ENCODE measurements at places on chromosomes 16 and 17.

DNA sequence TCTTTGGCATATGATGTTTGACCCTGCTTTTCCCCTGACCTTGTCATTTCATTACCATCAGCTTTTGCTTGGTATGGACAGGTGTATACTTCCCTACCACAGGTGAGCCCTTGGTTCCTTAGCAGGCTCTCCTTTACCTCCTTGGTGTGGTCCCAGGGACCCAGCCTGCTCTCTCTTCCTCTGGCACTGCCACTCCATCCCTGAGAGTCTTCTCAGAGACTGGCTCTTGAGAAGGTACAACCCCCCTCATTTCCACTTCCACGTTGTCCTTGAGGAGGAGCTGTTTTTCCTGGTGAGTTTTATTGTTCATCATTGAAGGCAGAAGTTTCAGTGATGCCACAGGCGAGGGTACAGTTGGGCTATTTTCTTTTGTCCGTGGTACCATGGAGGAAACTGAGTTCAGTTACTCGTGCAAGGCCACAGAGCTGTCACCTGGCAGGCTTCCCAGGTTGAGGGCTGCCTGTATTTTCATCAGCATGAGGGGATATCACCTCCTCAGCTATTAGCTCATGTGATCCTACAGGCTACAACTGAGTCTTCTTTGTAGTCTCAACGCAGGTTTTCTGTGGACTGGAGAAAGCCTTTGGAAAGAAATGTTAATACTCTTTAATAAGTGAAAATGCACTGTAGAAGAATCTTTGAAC, 52.3 kb downstream of the MSI2 start:
- no peak for DNase-seq

DNA sequence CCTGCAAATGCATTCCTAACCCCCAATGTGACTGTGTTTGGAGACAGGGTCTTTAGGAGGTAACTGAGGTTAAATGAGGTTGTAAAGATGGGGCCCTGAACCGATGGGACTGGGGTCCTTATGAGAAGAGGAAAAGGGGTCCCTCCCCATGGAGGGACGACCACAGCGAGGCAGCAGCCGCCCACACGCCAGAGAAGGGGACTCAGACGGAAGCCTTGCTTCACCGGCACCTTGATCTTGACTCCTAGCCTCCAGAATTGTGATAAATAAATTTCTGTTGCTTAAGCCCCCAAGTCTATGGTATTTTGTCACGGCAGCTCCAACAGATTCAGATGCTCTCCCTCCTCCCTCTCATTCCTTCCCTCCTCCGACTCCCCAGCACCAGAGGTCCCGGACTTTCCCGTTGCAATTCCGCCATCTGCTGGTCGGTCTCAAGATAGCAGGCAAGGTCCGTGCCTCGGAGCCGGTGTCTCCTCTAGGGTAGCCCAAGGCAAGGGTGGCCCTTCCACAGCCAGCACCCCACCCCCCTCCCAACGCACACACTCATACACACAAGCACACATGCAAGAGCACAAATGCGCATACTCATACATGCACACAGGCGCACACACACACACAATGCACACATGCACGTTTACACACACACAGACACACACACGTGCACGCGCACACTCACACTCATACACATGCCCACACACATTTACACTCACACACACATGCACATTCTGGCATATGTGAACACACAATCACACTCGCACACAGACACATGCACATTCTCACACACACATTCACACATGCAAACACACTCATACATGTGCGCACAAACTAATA, 23.1 kb upstream of the C16orf78 start:
- DNase-seq: peak; percentile 24

DNA sequence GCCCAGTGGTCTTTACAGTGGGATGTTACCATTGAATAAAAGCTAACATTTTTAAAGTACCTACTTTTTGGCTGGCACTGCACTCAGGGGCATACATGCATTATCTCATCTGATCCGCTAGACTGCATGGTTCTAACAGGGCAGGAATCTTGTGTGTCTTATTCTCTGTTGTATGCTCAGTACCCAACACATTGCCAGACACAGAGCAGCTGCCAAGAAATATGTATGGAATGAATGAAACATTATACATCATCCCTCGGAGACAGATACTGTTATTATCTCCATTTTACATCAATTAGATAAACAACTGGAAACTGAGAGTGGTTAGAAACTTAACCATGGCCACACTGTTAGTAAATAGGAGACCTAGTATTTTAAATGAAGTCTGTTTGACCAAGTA, 74.1 kb upstream of the CDH11 start:
- DNase-seq: no peak

DNA sequence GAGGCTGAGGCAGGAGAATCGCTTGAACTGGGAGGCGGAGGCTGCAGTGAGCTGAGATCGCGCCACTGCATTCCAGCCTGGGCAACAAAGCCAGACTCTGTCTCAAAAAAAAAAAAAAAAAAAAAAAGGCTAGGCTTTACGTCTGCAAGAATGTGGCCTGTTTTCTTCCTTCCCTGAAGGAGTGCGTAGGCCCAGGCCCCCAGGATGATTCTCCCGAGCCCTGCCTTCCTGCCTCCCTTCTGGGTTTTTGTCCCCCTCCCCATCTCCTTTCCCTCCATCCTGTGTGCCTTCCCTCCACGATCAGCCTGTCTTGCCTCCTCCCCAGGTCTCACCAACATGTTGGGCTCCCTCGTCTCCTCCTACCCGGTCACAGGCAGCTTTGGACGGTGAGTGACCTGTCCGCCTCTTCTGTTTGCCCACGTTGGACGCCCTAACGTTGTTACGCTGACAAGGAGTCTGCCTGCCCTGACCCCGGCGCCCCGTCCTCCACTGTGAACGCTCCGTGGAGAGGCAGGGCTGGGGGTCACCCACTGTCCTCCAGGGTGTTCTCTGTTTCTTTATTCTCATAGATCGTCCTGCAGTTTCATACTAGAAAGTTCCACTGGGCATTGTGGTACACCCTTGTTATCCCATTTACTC, 15.7 kb upstream of the RNF213 start:
- no peak for DNase-seq

- peak; percentile 76 for DNase-seq
These were observed 5.7 kb downstream of the MATCAP1 start for GRCh38 chr16:67177743-67178699.

DNA sequence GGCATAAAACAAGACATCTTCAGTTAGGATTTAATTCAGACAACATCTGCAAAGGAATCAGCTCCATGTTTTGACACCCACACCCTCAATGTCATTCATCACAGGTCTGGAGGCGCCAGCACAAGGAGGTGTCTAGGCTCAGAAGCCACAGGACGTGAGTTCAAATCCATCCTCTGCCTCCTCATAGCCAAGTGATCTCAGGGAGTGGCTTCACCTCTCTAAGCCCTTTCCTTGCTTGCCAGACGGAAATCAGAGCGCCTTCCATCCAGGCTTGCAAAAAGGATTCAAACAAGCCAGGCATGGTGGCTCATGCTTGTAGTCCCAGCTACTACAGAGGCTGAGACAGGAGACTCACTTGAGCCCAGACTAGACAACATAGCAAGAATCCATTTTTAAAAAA, 84.6 kb downstream of the GSG1L start:
- DNase-seq: no peak

GRCh38 chr17:62675260-62675659, 47.8 kb downstream of the MRC2 start:
- DNase-seq: no peak

DNA sequence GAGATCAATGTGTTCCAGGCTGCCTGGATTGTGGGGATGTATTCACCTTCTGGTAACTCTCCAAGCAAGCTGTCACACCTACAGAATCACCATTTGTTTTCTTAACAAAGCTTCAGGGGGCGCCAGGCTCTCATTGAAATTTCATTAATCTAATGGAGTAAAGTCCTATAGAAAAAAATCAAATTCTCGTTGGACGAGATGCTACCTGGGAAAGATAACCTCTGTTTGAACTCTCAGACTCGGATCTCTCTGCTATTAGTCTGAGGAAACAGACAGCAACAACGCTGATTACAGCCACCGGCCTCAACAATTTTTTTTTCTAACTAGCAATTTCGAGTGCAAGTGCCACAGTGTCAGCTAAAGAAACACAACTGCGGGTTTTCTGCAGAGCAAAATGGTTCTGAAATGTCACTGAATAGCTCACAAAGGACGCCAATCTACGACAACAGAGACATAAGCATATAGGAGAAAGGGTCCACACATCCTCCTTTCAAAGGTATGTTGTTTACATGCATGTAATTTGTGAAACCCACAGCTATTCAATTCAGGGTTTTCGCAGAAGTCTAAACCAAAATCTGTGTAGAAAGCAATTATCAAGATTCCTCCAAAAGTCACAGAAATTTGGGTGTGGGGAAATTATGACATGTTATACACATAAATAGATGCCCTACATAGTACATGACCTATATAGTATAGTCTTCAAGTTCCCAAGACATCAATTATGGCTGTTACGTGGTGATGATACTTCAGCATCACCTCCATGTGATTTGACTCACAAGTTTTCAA, 135.8 kb downstream of the SKAP1 start:
- peak; percentile 20 for DNase-seq

- no peak for DNase-seq
These were observed 22.7 kb downstream of the GINS3 start for GRCh38 chr16:58415003-58415402.

DNA sequence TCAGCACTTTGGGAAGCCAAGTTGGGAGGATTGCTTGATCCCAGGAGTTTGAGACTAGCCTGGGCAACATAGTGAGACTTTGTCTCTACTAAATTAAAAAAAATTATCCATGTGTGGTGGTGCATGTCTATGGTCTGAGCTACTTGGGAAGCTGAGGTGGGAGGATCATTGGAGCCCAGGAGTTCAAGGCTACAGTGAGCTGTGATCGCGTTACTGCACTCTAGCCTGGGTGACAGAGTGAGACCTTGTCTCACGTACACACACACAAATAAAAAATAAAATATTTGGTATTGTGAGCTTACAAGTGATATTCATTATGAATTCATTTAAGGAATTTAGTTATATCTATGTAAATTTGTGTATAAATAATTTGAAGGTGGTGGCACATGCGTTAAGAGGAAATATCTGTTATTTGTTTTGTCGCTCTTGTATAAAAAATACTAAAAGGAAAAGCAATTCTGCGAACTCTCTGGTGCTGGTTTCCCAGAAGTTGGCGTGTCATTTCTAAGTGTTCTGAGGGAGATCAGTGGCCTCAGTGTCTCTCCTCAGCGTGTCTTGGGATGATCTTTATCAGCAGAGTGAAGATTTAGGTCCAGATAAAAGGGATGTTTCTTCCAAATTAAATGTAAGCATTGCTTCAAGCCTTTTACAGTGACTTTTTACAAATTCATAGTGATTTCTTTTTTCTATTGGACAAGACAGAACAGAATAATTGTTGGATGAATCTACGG, 187.6 kb downstream of the FTO start:
- DNase-seq: no peak

DNA sequence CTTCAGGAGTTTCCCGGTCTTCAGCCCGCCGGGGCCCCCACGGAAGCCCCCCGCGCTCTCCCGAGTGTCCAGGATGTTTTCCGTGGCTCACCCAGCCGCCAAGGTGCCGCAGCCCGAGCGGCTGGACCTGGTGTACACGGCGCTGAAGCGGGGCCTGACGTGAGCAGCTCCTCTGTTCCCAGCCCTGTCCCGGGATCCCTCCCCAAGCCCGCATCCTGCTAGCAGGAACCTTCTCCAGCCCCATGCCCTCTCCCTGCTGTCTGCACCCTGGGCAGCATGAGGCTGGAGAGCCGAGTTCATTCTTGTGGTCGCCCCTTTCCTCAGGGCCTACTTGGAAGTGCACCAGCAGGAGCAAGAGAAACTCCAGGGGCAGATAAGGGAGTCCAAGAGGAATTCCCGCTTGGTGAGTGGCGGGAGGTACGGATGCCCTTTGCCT, 10.1 kb downstream of the RIPOR1 start:
- no peak for DNase-seq

GRCh38 chr16:79573884-79574283, 26.7 kb downstream of the MAF start:
- DNase-seq: no peak

DNA sequence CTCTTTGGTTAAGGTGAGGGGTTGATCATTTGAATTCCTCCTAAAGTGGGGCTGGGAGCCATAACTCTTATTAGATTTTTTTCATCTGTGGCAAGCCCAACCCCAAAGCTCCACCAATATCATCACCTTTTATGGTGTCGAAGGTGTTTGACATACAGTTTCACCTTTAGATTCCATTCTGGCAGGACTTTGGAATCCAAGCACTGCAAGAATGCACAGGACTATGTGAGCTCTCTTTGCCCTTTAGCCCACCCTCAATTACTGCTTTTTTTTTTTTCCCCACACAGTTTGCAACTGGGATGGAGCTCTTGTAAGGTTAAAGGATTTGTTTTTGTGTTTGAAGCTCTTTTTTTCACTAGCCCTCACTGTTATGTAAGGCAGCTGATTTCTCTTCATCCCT, 154.0 kb upstream of the KCNJ16 start:
- DNase-seq: no peak

- DNase-seq: no peak
These were observed 508 bp upstream of the TMC8 start for GRCh38 chr17:78130090-78130436.

DNA sequence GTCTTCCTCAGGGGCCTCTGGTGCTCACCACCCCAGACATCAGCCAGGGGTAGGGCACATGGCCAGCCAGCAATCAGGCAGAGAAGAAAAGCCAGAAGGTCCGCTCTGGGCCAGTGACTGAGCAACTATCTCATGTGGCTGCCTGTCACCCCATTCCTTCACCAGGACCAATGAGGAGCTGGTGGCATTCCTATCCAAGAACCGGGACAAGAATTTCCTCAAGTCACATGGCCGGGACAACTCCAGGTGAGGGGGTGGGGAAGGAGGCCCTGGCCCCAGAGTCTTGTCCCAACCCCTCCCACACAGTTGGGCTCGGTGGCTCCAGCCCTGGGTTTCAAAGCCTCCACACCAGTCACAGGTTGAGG, 9.4 kb downstream of the XYLT2 start:
- no peak for DNase-seq

DNA sequence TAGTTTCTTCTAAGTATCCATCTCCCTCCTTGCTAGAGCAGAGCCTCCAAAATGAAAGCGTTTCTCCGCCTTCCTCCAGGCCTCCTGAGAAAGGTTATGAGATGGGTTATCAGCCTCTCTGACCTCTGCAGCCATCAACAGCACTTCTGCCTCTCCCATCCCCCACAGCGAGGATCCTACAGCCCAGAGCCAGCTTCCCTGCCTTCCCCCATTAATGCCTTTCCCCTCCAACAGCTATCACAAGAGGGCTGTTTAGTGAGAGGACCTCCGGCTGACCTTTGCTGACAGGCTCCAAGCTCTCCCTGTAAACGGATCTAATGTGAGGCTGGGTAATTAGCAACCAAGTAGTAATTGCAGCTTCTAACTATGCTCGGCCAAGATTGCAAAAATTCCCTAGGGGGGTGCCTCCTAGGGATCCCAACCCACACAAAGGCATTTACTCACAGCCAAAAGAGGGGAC, 55.8 kb downstream of the ZFHX3 start:
- DNase-seq: no peak

- no peak for DNase-seq
These were observed 64.7 kb upstream of the SLC12A3 start for GRCh38 chr16:56800355-56800754.

- peak; percentile 39 for DNase-seq
These were observed 49.8 kb upstream of the BAHCC1 start for GRCh38 chr17:81345228-81346089.

Measured in CD4-positive, alpha-beta T cell treated with Interleukin-17A for 1 hour (primary cell).